ENCODE measurements at places on chromosomes 7 and 10. TPM values are rescaled to one million over a fixed set of nuclear protein-coding genes. Genes with fewer than 3 reads are reported as not detected.

Gene LRRN3
- 0.86 TPM for total RNA-seq

Gene TWIST1
- 19.3 TPM for total RNA-seq

Gene AGFG2
- 19.0 TPM for total RNA-seq

Gene COL17A1
- not detected for total RNA-seq

DNA sequence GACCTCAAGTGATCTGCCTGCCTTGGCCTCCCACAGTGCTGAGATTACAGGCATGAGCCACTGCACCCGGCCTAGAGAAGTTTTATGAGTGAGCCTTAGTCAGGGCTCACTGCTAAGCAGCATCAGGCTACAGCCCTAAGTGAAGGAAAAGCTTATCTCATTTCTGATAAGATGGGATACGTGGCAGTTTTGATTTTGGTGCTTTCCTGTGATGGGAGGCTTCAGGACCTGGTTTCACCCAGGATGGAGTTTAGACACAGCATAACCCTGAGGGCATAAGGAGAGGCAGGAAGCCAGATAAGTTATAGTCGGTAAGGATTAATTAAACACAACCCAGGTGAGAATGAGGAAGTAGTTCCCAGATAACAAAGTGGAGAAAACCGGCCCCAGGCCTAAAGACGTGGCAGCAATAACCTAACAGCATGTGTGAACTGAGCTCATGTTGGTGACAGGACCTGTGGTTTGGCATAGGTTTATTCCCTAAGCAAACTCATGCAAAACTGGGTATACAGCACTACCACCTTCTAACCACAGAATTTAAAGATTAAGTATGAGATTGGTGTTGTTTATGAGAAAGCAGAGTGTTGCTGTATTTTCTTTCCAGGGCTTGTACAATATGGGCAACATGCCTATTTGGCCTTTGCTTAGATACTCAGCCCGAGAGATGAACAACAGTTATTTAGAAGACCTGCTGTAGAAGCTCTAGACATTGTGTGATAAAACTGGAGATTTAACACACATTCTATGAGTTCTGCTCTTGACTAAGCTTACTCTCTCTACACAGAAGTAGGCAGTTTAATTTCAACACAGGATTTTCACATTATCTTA, 119.4 kb downstream of the COL28A1 start:
- peak; percentile 92 for DNase-seq

- no peak for DNase-seq
These were observed 47.7 kb downstream of the HERC4 start for GRCh38 chr10:68027429-68027828.

GRCh38 chr7:138525757-138526156, 65.7 kb downstream of the TRIM24 start:
- no peak for DNase-seq

DNA sequence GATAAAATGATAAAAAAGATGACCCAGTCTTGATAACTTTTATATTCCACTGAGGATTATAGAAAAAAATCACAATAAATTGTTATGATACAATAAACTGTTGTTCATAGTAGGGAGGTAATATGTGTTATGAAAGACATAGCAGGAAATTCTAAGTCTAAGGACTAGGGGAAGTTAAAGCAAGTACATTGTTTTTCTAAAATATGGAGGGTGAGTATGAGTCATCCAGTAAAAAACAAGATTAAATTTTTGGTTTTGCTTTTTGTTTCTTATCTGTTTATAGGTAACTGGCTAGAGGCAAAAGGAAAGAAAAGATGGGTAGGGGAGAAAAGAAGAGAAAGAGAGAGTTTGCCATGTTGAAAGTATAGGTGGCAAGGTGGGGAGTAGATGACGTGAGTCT, 188.4 kb downstream of the POLR1F start:
- DNase-seq, result peak; percentile 58

DNA sequence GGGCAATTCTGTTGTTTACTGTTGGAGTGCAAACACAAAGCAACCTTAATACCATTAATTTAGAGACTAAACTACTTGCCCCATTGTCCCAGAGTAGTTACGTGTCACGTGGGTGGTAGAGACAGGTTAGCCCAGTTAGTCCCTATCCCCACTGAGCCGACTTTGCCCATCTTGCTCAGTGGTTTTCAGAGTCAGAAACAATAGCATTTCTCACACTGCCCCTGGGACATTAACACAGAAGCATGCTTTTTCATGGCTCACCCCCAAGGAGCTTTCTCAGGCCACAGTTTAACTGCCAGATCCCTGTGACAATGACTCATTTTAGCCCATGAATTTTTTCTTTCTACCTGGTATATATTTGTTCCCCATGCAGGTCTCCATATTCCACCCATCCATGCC, 271.0 kb downstream of the POU6F2 start:
- no peak for DNase-seq

DNA sequence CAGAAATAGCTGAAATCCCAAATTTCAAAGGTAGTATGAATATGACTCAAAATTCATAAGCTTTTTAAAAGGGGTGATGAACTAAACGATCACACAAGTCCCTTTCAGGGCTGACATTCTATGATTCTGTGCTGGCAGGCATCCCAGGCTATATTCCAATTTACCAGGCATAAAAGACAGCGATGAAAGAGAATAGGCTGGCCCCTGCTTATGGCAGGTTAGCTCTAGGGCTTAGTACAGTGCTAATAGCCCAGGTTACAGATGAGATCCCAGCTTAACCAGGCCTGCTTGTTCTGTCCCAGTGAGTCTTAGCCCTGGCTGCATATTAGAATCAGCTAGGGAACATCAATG, 56.4 kb downstream of the CDHR3 start:
- no peak for DNase-seq

GRCh38 chr7:154484943-154485342, 432.7 kb downstream of the DPP6 start:
- no peak for DNase-seq

- DNase-seq, result no peak
These were observed 122.0 kb downstream of the TPK1 start for GRCh38 chr7:144713850-144714249.

DNA sequence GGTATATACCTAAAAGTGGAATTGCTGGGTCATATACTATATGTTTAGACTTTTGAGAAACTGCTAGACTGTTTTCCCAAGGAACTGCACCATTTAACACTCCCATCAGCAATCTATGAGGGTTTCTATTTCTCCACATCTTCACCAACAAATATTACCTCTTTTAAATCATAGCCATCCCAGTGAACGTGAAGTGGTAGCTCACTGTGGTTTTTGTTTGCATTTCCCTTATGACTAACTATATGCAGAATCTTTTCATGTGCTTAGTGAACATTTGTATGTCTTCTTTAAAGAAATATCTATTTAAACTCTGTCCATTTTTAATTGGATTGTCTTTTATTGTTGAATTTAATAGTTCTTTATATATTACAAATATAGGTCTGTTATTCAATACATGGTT, 115.8 kb upstream of the SEC61G start:
- no peak for DNase-seq

GRCh38 chr10:118276204-118276603, 65.9 kb downstream of the FAM204A start:
- peak; percentile 34 for DNase-seq

DNA sequence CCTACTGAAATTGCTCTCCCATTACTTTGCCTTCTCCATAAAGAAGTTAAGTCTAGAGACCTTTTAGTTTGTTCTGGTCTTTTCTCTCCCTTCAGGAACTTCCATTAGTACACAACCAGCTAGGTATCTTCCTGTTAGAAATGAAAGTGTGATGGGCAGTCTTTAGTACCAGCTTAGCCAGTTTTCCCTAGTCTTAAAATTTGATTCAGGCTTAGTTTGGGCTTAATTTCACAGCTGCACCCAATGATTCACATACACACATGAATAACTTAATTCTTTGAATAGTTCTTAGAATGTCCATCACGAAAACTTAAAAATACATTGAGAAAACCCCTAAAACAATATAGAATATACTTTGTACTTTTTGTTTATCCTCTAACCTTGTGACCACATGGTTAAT, 2.4 kb upstream of the PPP1R9A start:
- no peak for DNase-seq
